ENCODE measurements at places on chromosomes 12 and 14.
A peak's percentile ranks its signal among the peaks of the same experiment; 100 is the strongest.

DNA sequence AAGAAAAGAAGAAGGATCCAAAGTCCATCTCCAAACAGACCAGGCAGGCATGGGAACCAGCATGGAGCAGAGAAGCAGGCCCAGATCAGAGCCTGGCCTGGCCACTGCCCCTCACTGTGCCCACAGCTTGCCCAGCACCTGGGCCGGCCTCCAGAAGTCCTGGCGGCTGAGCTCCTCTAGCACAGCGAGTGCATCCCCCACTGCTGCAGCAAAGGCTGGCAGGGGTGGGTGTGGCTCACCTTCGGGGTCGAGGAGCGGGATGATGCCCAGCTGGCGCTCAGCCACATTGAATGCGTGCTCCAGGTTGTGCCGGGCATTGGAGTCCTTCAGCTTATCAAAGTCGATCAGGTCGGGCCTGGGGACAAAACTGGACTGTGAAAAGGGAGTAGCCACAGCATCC, 78.7 kb downstream of the SPTB start:
- no peak for DNase-seq

DNA sequence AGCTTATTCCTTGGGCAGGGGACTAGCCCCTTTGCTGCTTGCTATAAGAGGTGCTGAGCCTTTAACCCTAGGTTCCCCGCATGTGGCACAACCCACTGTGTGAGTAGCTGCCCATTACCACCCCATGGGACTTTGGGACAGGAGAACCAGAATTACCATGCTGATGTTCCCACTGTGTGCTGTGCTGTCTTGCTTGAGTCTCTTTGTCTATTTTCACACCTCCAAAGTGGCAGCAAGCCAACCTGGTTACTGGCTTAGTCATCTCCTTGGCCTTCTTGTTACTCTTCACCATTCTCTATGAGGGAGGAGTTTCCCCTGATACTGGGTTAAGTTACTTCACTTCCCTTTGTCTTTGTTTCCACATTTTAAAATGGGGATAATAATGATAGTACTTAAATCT, 73.4 kb upstream of the ETV6 start:
- no peak for DNase-seq

DNA sequence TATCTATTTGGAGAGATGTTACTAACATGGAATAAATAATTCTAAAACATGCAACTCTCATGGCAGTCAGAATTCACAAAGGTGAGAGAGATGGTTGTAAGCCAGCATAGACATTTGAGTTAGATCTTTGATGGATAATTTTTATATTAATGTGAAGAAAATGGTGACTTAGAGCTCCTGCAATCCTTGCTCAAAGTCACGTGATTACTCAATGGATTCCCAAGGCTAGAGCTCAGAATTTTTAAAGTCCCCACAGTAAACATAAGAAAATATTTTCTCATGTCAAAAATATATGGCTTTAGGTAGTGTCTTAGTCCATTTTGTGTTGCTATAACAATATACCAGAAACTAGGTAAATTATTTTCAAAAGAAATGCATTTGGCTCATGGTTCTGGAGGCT, 281.5 kb upstream of the PRKD1 start:
- no peak for DNase-seq

- DNase-seq = peak; percentile 8
Observed at GRCh38 chr14:35747379-35747778, 61.7 kb downstream of the RALGAPA1 start.

DNA sequence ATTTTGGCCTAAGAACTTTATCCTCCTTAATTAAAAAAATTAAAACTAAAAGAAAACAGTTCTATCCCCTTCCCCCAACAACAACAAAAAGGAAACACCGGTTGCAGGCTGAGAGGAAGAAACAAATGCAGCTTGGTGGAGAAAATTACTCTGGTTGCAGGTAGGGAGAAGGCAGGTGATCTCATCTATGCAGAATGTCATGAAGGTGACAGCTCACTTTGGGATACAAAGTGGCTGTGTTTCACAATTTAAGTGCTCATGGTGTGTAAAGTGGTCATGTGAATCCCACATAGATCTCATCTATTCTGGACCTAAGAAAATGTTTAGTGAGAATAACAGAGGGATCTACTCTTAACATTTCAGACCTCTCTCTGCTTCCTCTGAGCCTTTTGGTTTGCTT, 219.7 kb upstream of the PKP2 start:
- no peak for DNase-seq

- DNase-seq = no peak
Observed at GRCh38 chr12:72076558-72076915, 137.9 kb downstream of the TPH2 start.

DNA sequence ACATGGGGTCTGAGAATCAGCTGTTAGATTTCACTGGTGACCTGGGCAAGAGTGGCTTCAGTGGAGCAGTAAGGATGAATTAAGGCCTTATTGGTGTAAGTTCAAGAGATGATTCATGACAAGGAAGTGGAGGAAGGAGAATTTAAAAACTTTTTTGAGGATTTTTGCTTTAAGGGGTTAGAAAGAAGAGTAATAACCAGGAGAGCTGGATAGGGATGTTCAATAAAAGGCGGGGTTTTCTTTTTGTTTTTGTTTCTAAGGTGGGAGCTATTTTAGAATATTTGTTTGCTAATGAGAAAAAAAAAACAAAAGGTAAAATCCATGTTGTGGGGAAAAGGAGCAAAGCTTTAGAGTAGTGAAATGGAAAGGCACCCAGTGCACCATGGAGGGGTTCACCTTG, 15.2 kb upstream of the TUBA1B start:
- no peak for DNase-seq

DNA sequence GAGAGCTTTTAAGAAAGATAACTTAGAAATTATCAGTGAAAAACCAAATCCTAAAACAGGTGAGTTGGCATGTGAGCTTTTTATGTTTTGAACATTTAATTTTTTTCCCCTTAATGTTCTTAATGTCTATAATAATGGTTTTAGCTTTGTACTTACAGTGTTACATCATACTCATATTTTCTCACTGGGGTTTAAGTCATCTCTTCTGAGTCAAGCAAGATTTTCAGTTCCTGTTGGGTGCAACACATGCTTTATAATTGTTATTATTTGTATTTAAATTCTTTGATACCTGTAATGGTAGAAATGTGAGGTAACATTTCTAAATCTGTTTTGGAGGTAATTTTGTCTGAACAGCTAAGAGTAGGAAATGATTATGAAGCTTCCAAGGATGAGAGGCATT, 113.0 kb downstream of the PLEKHA5 start:
- DNase-seq = no peak

GRCh38 chr12:20868277-20868676, 57.8 kb downstream of the SLCO1B3 start:
- DNase-seq = no peak

DNA sequence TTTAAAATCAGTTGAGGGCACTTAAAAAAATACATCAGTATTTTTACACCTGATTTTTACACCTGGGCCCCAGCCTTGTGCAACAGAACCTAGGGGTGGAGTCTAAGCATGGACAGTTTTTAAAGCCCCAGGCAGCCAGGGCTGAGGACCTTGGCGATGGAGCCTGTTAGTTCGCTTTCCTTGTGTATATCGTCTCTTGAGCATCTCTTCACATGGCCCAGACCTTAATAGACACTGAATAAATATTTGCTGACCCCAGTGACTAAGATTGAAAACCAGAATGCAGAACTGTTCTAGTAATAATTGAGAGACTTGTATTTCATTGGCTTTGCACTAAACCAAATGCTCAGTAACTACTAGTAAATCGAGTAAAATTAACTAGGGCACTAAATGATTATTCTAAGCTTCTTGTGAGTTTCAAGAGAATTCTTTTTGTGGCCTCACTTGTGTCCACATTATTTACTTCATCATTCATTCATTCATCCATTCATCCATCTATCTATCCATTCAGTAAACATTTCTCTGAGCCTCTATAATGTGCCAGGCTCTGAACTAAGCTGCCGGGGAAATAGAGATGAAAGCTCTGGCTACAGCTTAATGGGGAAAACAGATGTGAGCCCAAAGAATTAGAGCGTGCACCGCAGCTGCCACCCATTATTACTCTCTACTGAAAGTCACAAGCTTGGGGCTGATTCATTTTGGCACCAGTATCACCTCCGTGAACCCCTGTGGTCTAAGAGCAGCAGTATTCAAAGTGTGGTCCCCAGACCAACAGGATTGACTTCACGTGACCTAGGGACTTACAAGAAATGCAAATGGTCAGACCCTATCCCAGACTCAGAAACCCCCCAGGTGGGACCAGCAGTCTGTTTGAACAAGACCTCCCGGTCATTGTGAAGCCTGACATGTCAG, 30.7 kb upstream of the BCL7A start:
- DNase-seq = no peak

DNA sequence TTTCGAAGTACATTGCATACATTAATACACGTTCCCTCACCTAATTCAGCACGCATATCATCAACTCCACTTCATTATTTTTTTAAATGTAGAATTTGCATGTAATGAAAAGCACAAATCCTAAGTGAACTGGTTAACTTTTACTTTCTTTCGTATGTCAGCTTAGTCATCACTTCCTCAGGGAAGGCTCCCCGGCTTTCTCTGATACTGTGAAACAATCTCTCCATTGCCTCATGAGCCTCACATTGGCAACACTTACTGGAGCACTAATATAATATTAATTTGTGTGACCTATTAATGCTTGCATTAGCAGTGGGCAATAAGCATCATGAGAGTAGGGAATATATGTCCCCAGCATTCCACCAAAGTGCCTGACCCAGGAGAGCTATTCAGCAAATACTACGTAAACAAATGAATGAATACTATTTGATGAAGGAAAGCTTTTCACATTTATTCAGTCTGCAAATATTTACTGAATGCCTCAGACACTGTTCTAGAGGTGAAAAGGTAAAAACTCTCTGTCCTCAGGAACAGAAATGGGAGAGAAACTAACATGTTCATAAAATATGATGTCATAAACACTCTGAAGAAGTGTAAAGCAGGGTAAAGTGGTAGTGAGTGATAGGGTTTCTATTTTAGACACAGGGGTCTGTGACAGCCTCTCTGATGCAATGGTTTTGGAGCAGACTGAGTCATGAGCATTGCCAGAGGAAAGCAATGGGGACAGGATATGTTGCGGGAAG, 327.5 kb upstream of the DIO2 start:
- DNase-seq = no peak

GRCh38 chr12:24364921-24365320, 415.5 kb upstream of the SOX5 start:
- no peak for DNase-seq

- no peak for DNase-seq
Observed at GRCh38 chr12:39846971-39847650, 227.5 kb upstream of the ABCD2 start.

- DNase-seq = no peak
Observed at GRCh38 chr14:83757916-83758315, 1772.0 kb upstream of the FLRT2 start.

DNA sequence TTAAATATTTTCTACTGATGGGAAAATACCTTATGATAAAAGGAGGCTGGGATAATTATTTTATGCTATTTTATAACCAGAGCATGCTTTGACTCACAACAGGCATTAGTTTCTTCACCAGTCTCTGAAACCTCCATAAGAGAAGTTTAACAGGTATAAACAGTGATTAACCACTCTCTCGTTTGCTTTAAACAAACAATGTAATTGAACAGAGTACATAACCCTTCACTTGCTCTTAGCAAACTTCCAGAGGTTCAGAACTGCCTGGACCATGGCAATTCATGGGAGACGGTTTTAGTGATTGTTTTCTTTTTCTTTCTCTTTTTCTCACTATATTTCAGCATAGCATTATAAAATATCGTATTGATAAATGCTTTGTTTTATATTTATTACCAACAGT, 35.3 kb downstream of the CFAP251 start:
- no peak for DNase-seq

DNA sequence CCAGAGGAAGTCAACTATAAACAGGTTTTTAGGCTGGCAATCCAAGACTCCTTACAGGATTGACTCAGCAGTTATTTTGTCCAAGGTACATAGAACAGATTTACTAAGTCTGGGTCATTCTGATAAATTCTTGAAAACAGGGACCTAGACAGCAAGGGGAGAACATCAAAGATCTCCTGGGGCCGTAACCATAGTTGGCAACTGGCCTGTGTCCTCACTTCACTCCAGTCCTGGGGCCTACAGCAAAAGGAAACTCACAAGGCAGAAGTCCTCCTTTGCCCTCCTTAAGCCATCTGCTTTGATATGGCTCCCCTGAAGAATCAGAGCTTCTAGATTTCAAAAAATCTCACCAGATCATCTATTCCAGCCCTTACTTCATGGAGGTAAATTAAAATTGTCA, 207.2 kb upstream of the IGF1 start:
- no peak for DNase-seq

DNA sequence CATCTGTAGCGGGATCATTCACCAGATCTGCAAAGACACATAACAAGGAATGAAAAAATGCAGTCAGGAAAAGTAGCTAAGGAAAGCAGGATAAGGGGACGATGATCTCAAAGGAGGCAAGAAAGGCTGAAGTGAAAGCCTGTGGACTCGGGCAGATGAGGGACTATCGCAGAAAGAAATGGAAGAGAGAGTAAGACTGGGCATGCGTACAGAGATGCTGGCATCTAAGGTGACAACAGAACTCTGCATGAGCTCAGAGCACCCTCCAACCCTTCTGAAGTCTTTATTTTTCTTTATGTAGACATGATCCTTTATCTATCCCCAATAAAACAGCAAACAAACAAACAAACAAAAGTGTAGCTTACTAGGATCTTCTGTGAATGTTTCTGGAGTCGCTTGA, 7.2 kb downstream of the MFAP5 start:
- no peak for DNase-seq

GRCh38 chr14:78902010-78902623, 731.9 kb downstream of the NRXN3 start:
- DNase-seq = peak; percentile 78

DNA sequence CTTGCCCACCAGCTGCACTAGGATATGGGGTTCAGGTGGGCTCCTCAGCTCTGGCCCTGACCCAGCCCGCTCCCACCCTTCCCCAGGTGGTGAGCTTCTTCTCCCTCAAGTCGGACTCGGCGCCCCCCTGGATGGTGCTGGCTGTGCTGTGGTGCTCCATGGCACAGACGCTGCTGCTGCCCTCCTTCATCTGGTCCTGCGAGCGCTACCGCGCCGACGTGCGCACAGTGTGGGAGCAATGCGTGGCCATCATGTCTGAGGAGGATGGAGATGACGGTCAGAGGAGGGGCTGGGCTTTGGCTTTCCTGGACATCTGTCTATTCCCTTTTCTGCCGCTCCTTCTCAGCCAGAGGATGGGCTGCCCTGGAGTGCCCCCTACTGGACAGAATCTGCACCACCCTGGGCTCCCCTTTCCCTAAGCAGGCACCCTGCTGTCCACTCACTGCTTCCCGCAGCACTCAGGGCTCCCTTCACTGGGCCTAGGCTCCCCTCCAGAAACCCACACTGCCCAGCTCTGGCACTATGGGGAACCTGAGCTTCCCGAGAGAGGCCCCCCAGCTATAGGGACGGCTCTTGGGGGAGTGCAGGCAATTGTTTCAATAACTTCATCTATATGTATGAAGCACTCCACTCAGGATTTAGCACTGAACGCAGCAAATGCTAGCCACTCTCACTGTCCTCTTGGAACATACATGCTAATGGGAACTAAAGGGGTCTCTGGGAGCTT, 2.6 kb upstream of the P3H3 start:
- DNase-seq = peak; percentile 77

- DNase-seq = no peak
Observed at GRCh38 chr12:24444634-24445033, 495.2 kb upstream of the SOX5 start.

Data from globus pallidus (tissue), 1 donor.